NCI-H2227 treated with DMSO at 0.1 percent for 48 hours (cell line): ENCODE measurements at places on chromosomes 5 and 9.

- DNase-seq = no peak
These were observed 21.0 kb upstream of the GSN start for GRCh38 chr9:121246821-121247561.

DNA sequence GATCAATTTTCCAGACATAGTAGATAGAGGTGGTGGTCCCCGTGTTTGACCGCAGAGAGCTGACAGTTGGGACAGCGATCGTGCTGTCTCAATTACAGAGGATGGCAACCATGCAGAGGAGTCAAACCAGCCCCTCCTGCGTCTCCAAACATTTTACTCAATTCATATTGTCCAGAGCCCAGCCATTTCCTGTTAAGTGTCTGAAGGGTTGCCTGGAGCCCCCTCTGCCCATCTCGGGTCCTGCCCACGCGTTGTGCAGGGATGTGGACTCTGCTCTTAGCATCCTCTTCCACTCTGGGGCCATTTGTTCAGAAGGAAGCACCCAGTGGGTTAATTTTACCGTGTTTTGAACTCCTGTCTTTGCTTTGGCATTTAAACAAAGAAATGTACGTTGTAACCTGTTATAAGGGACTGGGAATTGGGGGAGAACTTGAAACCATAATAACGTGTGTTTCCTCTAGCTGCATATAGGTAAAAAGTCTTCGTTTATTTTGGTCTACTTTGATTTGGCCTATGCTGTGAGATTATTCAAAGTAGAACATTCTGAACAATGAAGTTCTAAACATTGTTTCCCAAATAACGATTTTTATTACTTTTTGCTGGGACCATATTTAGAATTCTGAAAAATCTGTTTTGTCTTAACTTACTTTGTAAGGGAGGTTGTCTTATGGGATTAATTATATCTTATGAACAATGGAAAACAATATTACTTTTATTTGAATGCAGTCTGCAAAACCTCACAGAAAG lies 876 bp downstream of the EGFLAM start:
- DNase-seq = no peak

- no peak for DNase-seq
These were observed 18.3 kb upstream of the CD180 start for GRCh38 chr5:67214707-67215447.

DNA sequence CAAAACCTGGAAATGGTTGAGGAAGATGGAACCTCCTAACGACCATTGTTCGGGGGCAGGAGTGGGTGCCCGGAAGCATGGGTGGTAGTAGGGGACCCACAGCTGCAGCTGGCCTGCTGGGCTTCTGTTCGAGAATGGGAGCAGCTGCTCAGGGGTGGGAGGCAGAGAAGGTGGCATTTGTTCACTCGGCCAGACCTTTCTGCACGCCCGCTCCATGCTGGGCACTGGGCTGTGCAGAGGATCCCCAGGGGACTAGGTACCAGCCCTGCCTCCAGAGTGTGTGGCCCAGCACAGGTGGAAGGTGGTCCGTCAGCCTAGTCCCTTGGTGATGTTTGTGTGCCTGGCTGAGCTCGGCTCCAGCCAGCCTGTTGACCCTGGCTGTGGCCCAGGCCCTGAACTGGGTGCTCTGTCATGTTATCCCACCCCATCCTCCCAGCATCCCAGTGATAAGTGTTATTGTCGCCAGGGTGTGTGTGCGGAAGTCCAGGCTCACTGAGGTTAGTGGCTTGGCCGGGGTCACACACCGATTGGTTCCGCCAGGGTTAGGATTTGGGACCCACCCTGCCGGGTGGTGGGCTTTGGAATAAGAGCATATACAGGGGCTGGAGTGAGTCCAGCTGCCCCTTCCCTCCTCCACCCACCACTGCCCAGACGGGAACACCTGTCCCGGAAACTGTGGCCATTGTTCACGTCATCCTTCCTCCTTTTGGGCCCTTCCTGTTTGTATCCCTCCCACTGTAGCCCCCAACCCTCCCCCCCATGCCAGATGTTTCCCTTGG lies 4.8 kb downstream of the N4BP3 start:
- no peak for DNase-seq

DNA sequence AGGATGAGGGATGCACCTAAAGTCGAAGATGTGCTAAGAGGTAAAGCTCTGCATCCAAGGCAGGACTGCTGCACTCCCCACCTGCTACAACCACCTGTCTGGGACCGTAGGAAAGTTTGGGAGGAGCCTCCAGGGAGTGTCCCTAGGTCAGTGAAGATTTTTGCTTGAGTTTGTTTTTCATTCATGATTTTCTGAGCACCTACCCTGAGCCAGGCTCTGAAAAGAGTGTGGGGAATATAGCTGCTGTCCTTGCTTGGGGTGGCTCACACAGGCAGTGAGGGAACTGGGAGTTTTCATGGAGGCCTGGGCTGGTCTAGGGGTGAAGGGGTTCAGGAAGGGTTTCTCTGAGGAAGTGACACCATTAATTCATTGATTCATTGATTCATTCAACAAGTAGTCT lies 48.9 kb downstream of the SAR1B start:
- no peak for DNase-seq

- no peak for DNase-seq
These were observed 96.6 kb downstream of the PJA2 start for GRCh38 chr5:109313127-109313526.

GRCh38 chr5:124704594-124705284 lies 41.7 kb downstream of the ZNF608 start:
- DNase-seq = no peak
